GM12878 (cell line): ENCODE measurements at places on chromosomes 3 and 15. TPM values are rescaled to one million over a fixed set of nuclear protein-coding genes. Genes with fewer than 3 reads are reported as not detected.

CAV3 gene
- not detected in 2 replicates for total RNA-seq

CRBN gene
- 23.4 and 28.3 TPM in 2 replicates for total RNA-seq

ALDH1A2 gene
- 0.53 and 0.92 TPM in 2 replicates for total RNA-seq

DUOXA2 gene
- not detected in 2 replicates for total RNA-seq

CEMIP gene
- total RNA-seq = 0.43 and 0.44 TPM in 2 replicates

GYG1 gene
- total RNA-seq = 21.1 and 22.4 TPM in 2 replicates

TMCO5A gene
- total RNA-seq = not detected in 2 replicates

SRGAP3 gene
- 1.1 and 1.4 TPM in 2 replicates for total RNA-seq

CTXN2 gene
- not detected in 2 replicates for total RNA-seq

TRAK1 gene
- total RNA-seq = 43.1 and 46.2 TPM in 2 replicates

FBXO40 gene
- not detected in 2 replicates for total RNA-seq

DNAJA4 gene
- 5.9 and 6.4 TPM in 2 replicates for total RNA-seq

VILL gene
- 3.7 and 4.1 TPM in 2 replicates for total RNA-seq

SLC12A1 gene
- total RNA-seq = not detected in 2 replicates

EPB42 gene
- not detected in 2 replicates for total RNA-seq

PROK2 gene
- total RNA-seq = not detected in 2 replicates

MED12L gene
- total RNA-seq = 0.03 TPM in 2 replicates

C3orf49 gene
- total RNA-seq = not detected in 2 replicates

CCR8 gene
- total RNA-seq = 14.4 and 16.9 TPM in 2 replicates

LRRC28 gene
- 24.8 and 27.7 TPM in 2 replicates for total RNA-seq

HRG gene
- total RNA-seq = 0.13 and 0.21 TPM in 2 replicates
